ENCODE measurements at places on chromosomes 3 and 15. TPM values are rescaled to one million over a fixed set of nuclear protein-coding genes. Genes with fewer than 3 reads are reported as not detected.

DNA sequence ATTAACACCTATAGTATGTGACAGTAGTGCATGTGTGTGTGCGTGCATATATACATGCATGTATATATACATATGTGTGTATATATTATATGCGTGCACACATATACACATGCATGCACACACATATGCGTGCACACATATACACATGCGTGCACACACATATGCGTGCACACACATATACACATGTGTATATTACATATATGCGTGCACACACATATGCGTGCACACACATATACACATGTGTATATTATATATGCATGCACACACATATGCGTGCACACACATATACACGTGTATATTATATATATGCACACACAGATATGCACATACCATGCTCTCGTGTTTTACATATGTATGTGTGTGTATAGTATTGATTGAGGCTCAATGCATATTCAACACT, 42.0 kb upstream of the MAP3K13 start:
- DNase-seq: no peak

DNA sequence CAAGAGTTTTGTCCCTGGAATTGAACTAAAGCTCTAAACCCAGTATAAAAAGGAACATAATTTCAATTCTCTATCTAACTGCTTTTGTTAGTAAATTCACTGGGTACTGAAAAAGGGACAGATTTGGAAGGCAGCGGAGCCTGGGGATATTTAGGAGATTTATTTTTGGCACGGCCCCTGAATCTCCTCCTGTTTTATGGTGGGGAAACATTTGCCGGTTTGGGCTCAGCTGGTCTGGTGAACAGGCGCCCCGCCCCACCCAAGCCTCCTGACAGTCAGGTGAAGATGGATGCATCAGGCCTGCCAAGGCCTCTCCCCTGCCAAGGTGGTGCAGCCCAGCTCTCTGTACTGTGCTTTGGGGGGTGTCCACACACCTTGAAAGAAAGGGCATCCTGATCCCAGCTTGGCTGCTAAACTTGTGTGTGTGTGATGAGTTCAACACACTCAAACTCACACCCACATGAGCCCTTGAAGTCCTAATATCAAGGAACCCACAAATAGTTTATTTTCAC, 46.3 kb downstream of the EBLN2 start:
- no peak for DNase-seq

GRCh38 chr3:72892870-72893269, 5.0 kb downstream of the GXYLT2 start:
- no peak for DNase-seq

GRCh38 chr3:151322511-151322910, 5.9 kb upstream of the GPR87 start:
- no peak for DNase-seq

DNA sequence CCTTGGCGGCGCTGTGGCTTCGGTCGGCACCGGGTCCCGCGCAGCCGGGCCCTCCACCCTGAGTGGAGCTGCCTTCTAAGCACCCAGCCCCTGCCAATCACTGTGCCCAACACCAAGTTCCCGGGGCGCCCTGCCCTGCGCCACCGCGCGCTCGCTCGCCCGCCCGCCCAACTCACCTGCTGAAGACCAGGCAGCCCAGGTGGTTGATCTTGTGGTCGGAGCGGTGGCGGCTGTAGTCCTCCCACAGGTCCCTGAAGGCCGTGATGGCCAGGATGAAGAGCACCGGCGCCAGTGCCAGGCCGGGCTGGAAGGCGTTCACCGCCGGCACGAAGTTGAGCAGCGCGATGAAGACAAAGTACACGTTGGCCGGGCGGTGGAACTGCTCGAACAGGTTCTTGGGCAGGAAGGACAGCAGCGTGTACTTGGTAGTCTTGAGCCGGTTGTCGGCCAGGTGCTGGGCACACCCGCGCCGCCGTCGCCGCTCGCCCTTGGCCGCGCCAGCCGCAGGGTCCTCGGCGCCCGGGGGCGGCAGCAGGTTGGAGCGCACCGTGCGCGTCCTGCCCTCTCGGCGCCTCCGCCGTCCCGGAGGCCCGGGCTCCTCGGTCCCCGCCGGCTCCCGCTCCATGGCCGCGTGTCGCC, 536 bp downstream of the ATP10A start:
- peak; percentile 11 for DNase-seq

- DNase-seq: no peak
Observed at GRCh38 chr3:53845103-53845880, 927 bp downstream of the CHDH start.

- no peak for DNase-seq
Observed at GRCh38 chr3:69343875-69344274, 42.0 kb downstream of the FRMD4B start.

DNA sequence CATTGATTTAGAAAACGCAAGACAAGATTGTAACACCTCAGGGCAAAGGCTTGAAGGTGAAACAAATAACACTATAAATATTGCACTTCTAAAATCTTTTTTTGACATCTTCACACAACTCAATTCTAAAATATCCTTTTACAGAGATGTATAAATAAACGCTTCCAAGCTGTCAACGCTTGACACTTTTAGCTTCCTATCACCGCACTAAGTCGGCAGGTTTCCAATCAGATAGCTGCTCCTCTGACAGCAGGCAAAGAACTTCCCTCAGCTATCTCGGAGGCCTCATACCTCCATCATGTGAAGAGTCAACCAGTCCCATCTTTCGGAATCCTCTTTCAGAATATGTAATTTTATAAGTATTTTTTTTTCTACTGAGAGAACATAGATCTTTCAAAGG, 71.0 kb downstream of the PCOLCE2 start:
- DNase-seq: no peak

GRCh38 chr3:131231710-131232389, 149.7 kb upstream of the NUDT16 start:
- no peak for DNase-seq

DNA sequence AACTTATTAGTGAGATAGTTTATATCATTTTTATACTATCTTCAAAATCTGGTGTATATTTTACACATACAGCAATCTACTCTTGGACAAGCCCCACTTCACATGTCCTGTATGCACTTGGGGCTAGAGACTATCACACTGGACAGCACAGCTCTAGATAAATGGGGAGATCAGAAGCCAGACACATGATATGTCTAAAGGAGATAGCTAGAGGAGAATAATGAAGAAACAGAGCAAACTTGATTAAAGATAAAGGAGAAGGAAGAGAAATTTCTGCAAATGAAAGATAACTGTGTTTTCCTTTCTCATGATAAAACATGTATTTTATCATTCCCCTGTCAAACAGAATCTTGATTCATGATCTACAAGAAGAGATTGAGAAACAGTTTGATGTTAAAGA, 13.0 kb downstream of the CPA3 start:
- DNase-seq: no peak

DNA sequence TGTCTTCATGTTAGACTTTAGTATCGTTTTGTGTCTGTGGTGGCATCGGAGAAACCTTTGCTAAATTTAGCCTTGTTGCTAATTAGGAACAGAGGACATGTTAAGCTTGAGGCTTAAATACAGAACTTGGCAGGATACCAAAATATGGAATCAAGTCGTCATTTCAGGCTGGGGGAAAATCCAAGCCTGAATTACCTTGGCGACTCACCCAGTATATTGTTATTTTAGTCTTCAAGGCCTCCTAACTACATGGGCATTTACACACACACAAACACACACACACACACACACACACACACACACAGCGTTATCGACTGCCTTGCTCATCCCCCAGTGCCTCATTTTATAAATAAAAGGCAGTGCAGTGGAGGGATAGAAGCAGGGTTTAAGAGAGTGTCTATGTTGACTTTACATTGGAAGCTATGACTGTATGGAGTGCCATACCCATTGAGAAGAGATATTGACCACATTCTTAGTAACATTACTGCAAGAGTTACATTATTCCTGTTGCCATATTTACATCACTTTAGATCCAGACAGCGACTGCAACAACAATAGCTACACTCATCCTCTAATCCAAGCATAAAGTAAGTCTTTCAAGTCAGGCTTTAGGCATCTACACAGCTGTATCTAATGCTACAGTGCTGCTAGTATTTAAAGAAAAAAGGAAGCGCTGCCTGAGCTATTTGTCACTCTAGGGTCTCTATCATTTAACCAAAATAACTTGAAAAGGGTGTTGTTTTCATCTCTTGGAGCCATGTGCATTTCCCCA, 210.8 kb upstream of the SEMA6D start:
- no peak for DNase-seq

DNA sequence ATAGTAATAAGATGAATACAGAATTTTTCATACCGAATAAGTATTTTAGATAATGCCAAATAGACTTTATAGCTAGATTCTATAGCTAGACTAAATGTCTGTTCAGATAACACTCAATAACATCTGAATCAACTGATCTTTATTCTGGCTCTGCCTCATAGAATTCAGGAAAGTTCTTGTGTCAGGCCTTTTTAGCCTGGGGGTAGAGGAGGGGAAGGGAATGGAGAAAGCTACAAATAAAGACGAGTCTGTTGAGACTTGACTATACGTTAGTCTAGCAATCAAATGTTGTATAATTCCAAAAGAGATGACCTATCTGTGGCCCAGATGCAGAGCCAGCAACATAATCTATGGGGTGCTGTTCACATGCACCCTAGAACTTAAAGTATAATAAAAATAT, 106.6 kb upstream of the ABI3BP start:
- DNase-seq: peak; percentile 38

GRCh38 chr3:122745369-122746021, 48.1 kb downstream of the HSPBAP1 start:
- peak; percentile 42 for DNase-seq

DNA sequence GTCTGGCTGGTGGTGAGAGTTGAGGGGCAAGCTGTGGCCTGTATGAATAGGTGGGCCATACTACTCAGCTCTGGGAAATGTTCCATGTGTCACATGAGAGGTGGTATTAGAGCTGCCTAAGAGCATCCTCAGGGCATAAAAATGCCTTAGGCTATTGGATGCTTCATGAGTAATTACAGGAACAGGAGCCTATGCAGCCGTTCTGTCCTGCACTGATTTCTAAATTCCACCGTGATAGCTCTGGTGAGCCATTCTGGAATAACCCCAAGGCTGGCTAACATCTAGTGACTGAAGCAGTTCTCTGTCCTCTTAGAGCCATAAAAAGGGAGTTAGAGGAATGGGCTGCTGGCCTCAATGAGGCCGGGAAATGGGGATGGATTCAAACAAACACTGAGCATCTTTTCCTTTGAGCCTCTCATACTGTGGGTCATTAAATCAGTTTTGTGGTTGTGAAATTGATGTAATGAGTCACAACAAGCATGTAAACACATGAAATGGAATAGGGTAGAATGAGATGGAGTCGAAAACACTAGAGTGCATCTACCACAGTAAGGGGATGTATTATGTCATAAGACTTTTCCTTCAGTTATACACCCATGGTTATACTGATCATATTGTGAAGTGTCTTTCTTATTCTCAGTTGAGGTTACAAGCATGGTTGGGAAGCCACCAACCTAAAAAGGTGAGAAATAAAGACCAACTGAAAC, 41.0 kb downstream of the DGKG start:
- DNase-seq: peak; percentile 99

- DNase-seq: peak; percentile 95
Observed at GRCh38 chr15:69468241-69469121, 15.9 kb downstream of the RPLP1 start.

- no peak for DNase-seq
Observed at GRCh38 chr3:8050283-8050682, 451.3 kb upstream of the LMCD1 start.

DNA sequence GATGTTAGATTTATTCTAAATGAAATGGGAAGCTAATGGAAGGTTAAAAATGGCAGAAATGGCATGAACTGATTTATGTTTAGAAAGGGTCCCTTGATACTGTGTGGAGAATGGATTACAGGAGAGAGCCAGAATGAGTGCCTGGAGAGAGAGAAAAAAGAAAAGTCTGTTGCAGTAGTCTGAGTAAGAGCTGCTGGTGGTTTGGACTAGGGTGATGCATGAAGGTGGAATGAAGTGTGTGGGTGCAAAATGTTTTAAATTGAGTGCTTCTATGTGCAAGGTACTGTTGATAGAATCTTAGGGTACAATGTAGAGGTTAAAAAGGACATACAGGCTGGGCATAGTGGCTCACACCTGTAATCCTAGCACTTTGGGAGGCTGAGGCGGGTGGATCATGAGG, 11.4 kb upstream of the MGA start:
- DNase-seq: no peak

DNA sequence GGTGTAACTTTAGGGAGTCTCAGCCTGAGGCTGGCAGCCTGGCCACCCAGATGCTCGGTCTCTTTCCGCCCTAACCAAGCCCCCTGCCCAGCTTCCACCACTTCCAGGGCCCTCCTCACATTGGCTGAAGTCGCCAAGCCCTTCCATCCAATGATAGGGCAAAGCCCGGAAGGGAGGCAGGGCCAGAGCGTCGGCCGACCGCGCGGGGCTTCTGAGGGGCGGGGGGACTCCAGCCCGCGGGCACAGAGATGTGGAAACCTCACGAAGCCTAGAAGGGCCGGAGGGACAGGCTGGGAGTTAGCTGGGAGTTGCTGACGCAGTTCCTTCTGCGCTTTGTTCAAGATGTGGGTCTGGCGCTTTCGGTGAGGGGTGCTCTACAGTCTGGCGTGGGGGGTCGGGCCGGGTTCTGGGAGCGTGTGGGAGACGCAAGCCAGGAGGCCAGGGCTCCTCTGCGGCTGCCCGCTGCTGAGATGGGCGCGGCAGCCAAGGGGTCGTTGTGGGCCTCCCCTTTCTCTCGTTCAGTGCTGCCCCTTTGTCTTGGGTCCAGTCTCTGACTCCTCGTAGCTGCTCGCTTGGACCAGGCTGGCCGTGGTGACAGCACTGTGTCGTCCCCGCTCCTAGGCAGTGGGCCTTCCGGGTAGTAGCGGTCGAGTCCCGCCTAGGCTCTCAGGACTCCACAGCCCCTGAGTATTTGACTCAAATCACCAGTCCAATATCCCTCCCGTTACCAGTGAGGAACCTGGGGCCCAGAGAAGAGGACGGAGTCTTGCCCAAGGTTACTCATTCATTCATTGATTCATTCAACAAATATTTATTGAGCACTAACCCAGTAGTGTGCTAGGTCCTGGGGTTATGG, at the start of gene ZNF660:
ZNF660 (plus strand) TSS at position 319 of the 856 bp plus-strand sequence. CDS start 9,230 bp downstream, outside the sequence.
- peak; percentile 47 for DNase-seq

DNA sequence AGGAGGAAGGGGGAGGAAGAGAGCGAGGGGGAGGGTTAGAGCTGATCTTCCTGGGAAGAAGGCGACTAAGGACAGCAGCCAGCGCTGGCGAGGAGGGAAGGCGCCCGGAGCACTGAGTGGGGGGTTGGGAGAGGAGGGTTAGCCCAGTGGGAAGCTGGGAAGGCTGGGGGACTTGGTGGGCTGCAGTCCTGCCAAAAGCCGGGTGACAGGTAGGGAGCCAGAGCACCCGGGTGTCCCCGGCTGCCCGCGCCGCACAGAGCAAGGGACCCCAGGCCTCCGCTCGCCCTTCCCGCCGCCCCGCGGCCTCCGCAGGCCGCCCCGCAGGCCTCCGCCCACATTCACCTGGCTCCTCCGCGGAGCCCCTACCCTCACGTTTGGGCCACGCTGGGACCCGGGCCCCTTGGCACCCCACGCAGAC, 448 bp downstream of the SLC12A8 start:
- DNase-seq: no peak

- no peak for DNase-seq
Observed at GRCh38 chr3:139355476-139355875, 11.7 kb downstream of the MRPS22 start.

GRCh38 chr3:38757721-38758120, 58.3 kb downstream of the SCN10A start:
- no peak for DNase-seq

ZNF385D gene
- 2.3 TPM for polyA plus RNA-seq

USP13 gene
- polyA plus RNA-seq: 1.3 TPM
